A549 treated with Hydrocortisone at 1 μM for 4 hours (cell line): ENCODE measurements at places on chromosomes 7 and 10. TPM values are rescaled to one million over a fixed set of nuclear protein-coding genes. Genes with fewer than 3 reads are reported as not detected.

BLNK gene
- total RNA-seq = not detected in 5 replicates

KCNIP2 gene
- total RNA-seq = 0.49 to 0.98 TPM (median 0.75 TPM) in 5 replicates

AKR1D1 gene
- not detected in 5 replicates for total RNA-seq

H2AZ2 gene
- 197 to 266 TPM (median 255 TPM) in 5 replicates for total RNA-seq

CDK14 gene
- total RNA-seq = 0.07 to 0.42 TPM (median 0.21 TPM) in 5 replicates

C7orf57 gene
- total RNA-seq = 0.12 to 0.31 TPM (median 0.26 TPM) in 5 replicates

SUGCT gene
- 0.58 to 1.4 TPM (median 0.73 TPM) in 5 replicates for total RNA-seq

SCART1 gene
- total RNA-seq = 0.20 to 0.32 TPM (median 0.22 TPM) in 5 replicates

CFTR gene
- 0.03 to 0.08 TPM in 2 of 5 replicates, not detected in the others for total RNA-seq

LEP gene
- total RNA-seq = not detected in 5 replicates

HUS1 gene
- 13.3 to 20.5 TPM (median 17.7 TPM) in 5 replicates for total RNA-seq

CHST15 gene
- 7.0 to 8.9 TPM (median 8.0 TPM) in 5 replicates for total RNA-seq

TFR2 gene
- 2.0 to 2.4 TPM (median 2.1 TPM) in 5 replicates for total RNA-seq

PRR15 gene
- 4.0 to 5.6 TPM (median 4.9 TPM) in 5 replicates for total RNA-seq

GALNT17 gene
- total RNA-seq = not detected in 5 replicates

GPER1 gene
- total RNA-seq = 0.93 to 1.3 TPM (median 1.2 TPM) in 5 replicates

FFAR4 gene
- 0.06 to 0.12 TPM (median 0.08 TPM) in 5 replicates for total RNA-seq

CADPS2 gene
- 0.03 to 0.08 TPM (median 0.05 TPM) in 5 replicates for total RNA-seq

DOCK1 gene
- 18.8 to 27.0 TPM (median 23.9 TPM) in 5 replicates for total RNA-seq

CALML3 gene
- total RNA-seq = not detected in 5 replicates

COL17A1 gene
- total RNA-seq = 1.7 to 2.4 TPM (median 2.2 TPM) in 5 replicates

CCL24 gene
- total RNA-seq = not detected in 5 replicates

AGAP9 gene
- 8.4 to 10.5 TPM (median 9.7 TPM) in 5 replicates for total RNA-seq

CALHM3 gene
- total RNA-seq = 0.22 to 0.50 TPM (median 0.41 TPM) in 5 replicates

FLNC gene
- total RNA-seq = 3.1 to 5.3 TPM (median 4.0 TPM) in 5 replicates

USP54 gene
- total RNA-seq = 8.0 to 13.5 TPM (median 11.1 TPM) in 5 replicates

ANLN gene
- 54.1 to 94.9 TPM (median 67.6 TPM) in 5 replicates for total RNA-seq

CCDC3 gene
- 0.83 to 1.4 TPM (median 1.0 TPM) in 5 replicates for total RNA-seq

KNDC1 gene
- total RNA-seq = 0.91 to 2.6 TPM (median 1.4 TPM) in 5 replicates

MOGAT3 gene
- not detected in 5 replicates for total RNA-seq

CEP55 gene
- total RNA-seq = 53.3 to 76.4 TPM (median 65.5 TPM) in 5 replicates

UNCX gene
- total RNA-seq = 0.05 to 0.08 TPM (median 0.07 TPM) in 3 of 5 replicates, not detected in the others

TRIL gene
- not detected in 5 replicates for total RNA-seq

OR6V1 gene
- total RNA-seq = not detected in 5 replicates

CPA1 gene
- total RNA-seq = not detected in 5 replicates

PMPCB gene
- 64.9 to 77.8 TPM (median 67.6 TPM) in 5 replicates for total RNA-seq

GPR158 gene
- 0.05 to 0.07 TPM (median 0.05 TPM) in 5 replicates for total RNA-seq

CYP2W1 gene
- total RNA-seq = not detected in 5 replicates

NPSR1 gene
- total RNA-seq = not detected in 5 replicates

SPDYE2 gene
- 0.05 TPM in 1 of 5 replicates, not detected in the others for total RNA-seq

NPTX2 gene
- total RNA-seq = 0.12 to 0.23 TPM (median 0.17 TPM) in 5 replicates

H2BK1 gene
- not detected in 5 replicates for total RNA-seq

ASB4 gene
- 0.20 to 0.45 TPM (median 0.26 TPM) in 5 replicates for total RNA-seq

SMKR1 gene
- total RNA-seq = 7.0 to 11.1 TPM (median 10.4 TPM) in 5 replicates

EPHB4 gene
- 38.1 to 45.9 TPM (median 42.2 TPM) in 5 replicates for total RNA-seq

MNX1 gene
- total RNA-seq = 4.1 to 4.8 TPM (median 4.6 TPM) in 5 replicates

CCDC7 gene
- 0.61 to 0.98 TPM (median 0.76 TPM) in 5 replicates for total RNA-seq

OR2A14 gene
- total RNA-seq = not detected in 5 replicates

ZNF487 gene
- total RNA-seq = 4.5 to 7.2 TPM (median 6.3 TPM) in 5 replicates

BCCIP gene
- total RNA-seq = 93.6 to 124 TPM (median 105 TPM) in 5 replicates

HECW1 gene
- 14.4 to 18.0 TPM (median 17.1 TPM) in 5 replicates for total RNA-seq

CRYGN gene
- total RNA-seq = not detected in 5 replicates

PRKG1 gene
- total RNA-seq = 0.01 to 0.02 TPM in 2 of 5 replicates, not detected in the others
